ENCODE measurements at places on chromosomes 7 and 10.

DNA sequence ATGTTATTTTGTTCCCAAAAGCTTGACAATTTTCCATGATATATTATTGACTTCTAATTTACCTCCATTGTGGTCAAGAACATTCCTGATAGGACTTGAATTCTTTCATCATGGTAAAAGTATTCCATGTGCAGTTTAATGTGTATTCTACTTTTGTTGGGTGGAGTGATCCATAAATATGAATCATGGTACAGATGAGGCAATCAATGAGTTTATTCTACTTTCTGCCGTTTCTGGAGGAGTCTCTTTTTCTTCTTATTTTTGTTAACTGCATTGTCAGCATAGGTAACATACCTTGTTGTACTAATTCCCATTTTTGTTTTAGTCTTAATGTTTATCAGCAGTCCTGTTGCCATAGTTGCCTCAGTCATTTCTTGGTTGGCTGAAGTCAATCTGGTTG is 69.6 kb downstream of the SHOC2 start:
- DNase-seq, result no peak

DNA sequence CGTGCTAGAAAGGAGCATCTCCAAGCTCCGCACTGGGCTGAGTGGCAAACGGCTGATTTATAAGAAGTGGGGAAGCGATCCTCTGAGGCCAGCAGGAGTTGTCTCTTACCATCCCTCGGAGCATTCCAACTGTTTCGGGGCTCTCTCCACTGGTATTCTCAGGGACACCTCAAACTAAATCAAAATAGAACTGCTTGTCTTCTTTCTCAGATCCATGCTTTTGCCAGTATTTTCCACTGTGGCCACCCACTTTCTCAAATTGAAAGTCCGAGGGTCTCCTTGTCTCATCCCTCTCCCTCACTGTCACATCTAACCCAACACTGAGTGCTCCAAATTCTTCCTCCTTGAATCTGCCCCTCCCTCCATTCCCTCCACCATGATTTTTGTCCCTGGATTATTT is 83.2 kb upstream of the LEP start:
- DNase-seq, result no peak

DNA sequence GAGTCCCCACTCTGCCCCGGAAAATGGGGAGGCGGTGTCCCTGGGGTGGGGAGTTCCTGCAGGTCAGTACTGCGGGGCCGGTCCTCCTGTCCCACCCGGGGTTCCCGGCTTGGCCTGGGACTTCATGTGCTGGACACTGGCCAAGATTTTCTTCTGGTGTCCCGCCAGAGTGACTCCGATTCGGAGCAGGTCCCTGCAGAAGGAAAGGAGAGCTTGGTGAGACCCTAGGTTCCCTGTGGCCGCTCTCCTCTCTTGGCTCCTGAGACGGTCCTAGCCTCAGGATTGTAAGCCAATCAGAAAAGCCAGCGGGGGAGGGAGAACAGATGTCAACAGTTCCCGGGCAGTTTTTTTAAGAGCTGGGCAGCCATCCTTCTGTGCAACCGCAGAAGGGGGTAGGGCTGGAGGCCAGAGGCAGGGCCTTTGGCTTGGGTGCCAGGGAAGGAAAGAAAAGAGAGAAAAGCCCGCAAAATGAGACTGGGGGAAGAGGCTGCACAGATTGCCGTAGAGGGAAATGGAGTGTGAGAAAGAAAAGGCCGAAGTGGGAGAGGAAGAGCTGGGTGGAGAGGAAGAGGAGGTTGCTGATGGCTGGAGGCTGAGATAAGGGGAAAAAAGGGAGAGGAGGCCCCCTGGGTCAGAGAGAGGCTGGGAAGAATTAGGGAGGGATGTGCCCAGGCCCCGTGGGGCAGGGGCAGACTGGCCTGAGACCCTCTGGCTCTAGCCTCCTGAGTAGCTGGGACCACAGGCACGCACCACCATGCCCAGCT is 23.7 kb downstream of the EPHB4 start:
- peak; percentile 79 for DNase-seq

- DNase-seq, result no peak
These were observed 17.9 kb upstream of the CLEC2L start for GRCh38 chr7:139505563-139505962.

DNA sequence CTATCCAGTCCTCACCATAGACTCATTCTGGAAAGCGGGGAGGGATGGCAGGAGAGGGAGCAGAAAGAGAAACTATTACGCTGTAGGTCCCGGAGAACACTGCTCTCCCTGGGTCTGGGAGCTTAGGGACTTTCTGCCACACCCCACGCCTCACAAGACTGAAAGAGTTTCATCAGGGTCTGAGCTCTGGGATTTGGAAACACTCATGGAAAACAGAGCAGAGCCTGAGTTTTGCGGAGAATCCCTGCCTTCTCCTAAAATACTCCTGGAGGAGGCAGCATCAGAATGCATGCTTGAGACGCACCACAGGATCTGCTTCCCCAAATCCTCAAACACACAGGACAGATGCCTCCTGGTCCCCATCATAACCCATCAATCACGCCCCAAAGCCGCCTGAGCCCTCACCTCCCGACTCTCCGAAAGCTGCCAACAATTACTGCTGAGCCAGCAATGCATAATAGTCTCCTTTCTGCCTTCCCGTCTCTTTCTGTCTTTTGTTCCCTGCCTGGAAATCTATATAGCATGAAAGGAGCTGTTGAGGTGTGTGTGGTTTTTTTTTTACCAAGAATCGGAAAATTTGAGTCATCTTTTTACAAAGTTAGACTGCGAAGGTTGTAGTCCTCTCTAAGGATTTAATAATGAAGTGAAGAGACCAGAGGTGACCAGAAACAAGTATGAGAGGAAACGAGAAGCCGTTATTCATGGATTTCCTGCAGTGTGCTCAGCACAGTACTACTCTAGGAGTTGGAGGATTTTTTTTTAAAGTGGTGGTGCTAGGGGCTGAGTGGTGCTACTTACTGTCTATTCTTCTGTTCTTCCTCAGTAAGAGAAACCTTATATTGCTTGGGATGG is 37.7 kb downstream of the ASB13 start:
- no peak for DNase-seq

GRCh38 chr10:97601268-97602215 is 12.0 kb downstream of the C10orf62 start:
- no peak for DNase-seq

GRCh38 chr10:131943021-131943814 is 38.5 kb downstream of the BNIP3 start:
- DNase-seq, result peak; percentile 75

DNA sequence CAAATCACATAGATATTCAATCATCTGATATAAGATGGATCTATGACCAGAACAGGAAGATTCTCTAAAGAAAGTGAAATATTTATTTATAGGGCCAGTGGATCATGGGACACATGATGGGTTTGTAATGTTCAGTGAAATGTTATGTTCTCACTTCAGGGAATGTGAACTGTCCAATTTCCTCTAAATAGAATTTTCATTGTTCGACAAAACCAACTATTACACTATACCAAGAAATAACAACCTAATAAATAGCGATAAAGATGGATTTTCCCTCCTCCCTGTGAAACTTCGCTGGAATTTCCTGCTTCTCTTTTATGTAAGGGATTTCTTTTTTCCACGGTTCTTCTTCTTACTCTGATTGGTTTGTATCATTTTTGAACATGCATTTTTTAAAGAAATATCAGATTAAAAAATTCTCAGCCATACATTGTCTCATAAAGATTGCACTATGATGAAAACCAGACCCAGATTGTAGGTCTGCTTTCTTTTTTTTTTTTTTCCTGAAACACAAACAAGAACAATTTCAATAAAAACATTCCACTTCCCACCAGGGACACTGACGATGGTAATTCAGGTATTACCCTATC is 139.8 kb upstream of the ZEB1 start:
- DNase-seq, result no peak

DNA sequence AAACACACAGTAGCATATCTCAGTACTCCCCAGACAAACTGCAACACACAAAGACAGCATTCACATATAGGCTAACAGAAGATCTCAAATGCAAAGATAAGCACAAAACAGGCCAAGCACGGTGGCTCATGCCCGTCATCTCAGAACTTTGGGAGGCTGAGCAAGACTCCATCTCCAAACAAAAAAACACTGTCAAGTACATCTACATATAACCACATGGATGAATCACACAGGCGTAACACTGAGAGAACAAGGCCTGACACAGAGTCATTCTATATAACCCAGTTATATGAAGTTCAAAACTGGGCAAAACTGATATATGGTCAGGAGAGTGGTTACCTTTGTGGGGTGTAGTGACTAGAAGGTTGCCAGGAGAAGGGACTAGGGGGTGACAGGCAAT is 506.4 kb downstream of the KCNMA1 start:
- no peak for DNase-seq
